ENCODE measurements at places on chromosomes 6 and 20.

- no peak for DNase-seq
Observed at GRCh38 chr6:45618259-45618658, 240.5 kb upstream of the SUPT3H start.

GRCh38 chr20:3732327-3733118 is at the start of gene HSPA12B:
Gene HSPA12B, plus strand, starts transcription at chr20:3732685. Its CDS starts 5,990 bp downstream, at chr20:3738675.
- DNase-seq = no peak

GRCh38 chr6:47836046-47836445 is 54.2 kb downstream of the OPN5 start:
- DNase-seq = no peak

DNA sequence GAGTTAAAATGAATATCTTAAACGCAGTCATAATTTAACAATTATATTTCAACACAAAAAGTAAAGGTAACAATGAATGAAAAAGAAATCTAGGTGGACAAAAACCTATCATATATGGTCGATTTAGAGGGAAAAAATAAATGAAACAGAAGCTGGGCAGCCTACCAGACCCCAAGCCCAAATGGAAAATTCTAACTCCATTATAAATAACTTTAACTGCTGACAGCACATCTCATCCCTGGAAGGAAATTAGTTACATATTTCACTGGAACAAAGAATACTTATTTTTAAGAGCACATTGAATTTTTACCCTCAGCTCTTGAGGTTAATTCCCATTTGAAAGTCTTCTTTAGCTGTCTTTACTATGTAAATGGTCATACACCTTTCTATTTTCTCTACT is 39.1 kb downstream of the COL12A1 start:
- no peak for DNase-seq

DNA sequence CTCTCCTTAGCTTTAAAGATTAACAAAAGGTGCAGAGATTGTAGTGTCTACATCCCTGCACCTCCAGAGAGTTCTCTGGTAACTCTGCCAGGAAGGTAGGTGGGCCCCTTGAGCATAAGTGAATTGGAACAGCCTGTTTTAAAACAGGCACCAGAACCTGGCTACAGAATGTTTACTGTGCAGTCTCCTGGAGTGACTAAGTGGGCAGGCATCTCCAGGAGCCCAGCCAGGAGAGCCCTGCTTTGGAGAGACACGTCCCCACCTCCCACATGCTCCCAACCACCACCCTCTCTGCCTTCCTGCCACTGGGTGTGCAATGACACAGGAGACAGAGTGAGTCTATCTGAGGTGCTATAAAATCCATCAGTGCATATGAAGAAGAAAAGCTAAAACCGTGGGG is 110.3 kb upstream of the EYA4 start:
- DNase-seq = peak; percentile 72

DNA sequence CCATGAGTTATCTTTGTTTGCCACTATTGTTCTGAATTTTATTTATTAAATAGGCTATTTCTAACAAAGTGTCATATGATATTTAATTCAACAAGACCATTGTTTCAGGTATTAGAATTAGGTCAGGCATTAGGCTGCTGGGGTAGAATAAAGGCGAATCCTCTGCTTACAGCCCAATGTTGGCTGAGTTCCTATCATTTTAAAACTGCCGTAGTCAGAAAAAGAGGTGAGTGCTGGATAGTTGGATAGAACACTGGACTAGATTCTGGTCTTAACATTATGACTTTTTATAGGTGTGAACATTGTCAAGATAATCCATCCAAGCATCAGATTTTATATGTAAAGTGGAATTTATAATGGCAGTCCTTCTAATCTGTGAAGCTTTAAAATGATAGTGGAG is 6.3 kb downstream of the RIMS1 start:
- DNase-seq = no peak

- no peak for DNase-seq
Observed at GRCh38 chr20:51608061-51608460, 65.5 kb upstream of the NFATC2 start.

DNA sequence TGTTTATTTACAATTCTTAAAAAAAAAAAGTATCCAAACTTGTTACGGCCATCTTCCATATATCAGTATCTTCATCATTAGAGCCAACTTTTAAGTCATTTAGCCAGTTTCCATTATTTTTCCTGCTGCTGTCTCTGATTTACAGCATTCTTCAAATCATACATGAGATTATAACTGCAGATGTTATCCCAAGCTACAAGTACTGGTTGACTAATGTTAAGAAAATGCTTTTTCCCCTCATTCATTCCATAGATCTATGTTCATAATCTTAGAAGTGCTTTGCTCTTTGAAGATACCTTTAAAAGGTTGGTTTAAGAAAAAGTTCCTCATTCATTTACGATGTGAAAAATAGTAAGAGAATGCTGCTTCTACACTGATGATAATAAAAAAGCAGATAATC is 158.7 kb downstream of the RNGTT start:
- peak; percentile 17 for DNase-seq

GRCh38 chr20:38369389-38369788 is 23.1 kb downstream of the LBP start:
- DNase-seq = no peak

GRCh38 chr20:42613076-42613475 is 576.6 kb downstream of the PTPRT start:
- no peak for DNase-seq

GRCh38 chr6:132279592-132280139 is 121.6 kb downstream of the MOXD1 start:
- DNase-seq = peak; percentile 85

- peak; percentile 58 for DNase-seq
Observed at GRCh38 chr6:36353411-36353915, 16.8 kb upstream of the BNIP5 start.

GRCh38 chr6:42179261-42179944 is 6.2 kb downstream of the GUCA1A start:
- no peak for DNase-seq

DNA sequence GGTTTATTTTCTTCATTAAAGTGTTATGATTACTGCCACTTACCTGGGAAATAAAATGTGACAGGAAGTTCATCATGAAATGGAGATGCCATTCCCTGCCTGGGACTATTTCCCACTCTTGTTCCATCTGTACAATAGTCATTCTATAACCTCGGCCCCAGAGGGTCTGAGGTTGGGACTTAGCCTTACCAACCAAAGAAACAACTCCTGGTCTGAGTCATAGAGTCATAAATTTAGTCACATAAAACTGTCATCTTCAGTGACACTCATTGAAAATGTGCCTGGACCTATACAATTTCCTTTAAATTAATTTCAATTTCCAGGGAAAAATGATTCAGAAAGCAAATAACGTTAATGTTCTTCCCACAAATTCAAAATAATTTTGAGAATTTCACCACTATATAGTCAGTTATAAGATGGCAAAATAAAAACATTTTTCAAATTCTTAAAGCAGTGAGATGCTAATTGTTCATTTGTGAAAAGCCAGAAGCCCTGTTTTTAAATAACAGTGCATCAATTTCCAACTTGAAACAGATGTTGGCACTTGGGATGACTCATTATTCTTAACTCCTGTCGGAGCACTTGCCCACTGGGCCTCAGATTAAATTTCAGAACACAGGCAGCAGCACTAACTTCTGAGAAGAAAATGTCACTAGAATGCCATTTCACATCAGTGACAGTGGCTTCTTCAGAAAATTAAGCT is 201.2 kb upstream of the SMLR1 start:
- DNase-seq = peak; percentile 72

DNA sequence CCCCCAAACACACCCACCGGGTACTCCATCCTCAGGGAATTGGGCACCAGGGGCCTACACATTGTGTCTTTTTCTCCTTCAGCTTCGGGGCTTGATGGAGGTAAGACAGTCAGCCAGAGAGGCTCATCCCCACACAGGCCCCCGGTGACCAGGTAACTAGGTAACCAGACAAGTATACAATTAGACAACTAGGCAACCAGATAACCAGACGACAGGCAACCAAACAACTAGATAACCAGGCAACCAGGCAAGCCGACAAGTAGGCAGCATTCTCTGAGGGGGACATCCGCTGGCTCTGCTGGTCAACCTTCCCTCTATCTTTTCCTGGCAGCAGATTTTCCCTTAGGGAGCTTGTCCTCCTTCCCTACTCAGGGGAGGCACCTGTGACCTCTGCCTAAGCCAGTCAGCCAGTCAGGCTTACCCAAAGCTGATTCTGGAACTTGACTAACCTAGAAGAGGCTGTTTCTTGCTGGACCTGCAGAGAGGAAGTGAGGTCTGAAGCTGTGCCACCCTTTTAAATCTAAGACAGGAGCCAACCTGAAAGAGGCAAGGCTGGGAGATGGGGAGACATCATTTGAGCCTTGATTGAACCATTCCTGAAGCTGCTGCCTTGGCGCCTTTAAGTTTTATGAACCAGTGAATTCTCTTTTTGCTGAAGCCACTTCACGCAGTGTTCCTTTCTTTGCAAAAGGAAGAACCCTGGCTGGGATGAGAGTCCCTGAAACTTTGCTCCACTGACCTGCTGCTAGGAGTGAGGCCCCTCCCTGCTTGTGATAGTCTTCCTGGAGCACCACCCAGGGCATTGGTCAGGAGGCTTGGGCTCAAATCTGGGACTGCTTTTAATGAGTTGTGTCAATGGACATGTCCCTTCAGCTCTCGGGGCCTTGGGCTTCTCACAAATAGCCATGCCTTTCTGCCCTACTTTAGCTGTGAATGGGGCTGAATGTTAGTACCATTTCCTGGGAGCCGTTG is 96.4 kb upstream of the RNF24 start:
- DNase-seq = no peak

- DNase-seq = peak; percentile 73
Observed at GRCh38 chr6:42692137-42692911, 30.1 kb downstream of the PRPH2 start.

DNA sequence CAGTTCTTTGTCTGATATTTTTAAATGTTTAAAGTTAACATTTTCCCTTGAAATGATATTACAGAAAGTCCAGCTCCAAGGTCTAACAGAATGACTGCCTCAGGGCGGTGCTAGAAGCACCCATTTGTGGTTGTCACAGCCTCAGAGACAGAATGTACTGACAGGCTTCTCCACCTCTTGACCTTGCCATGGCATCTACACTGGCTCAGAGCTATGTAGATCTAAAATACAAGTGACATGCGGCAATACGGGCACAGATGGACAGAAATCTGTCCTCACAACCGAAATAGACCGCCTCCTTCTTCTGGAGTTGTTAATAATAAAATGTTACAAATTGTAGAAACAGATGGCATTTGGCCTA is 167.2 kb upstream of the THEMIS start:
- no peak for DNase-seq

GRCh38 chr6:107490566-107491137 is 735 bp downstream of the SOBP start:
- DNase-seq = no peak

GRCh38 chr6:8441452-8441851 is 6.1 kb upstream of the SLC35B3 start:
- DNase-seq = no peak

GRCh38 chr6:34514593-34515472 is 41.3 kb downstream of the SPDEF start:
- DNase-seq = peak; percentile 37

GRCh38 chr6:118589649-118590365 is 41.7 kb downstream of the PLN start:
- no peak for DNase-seq

DNA sequence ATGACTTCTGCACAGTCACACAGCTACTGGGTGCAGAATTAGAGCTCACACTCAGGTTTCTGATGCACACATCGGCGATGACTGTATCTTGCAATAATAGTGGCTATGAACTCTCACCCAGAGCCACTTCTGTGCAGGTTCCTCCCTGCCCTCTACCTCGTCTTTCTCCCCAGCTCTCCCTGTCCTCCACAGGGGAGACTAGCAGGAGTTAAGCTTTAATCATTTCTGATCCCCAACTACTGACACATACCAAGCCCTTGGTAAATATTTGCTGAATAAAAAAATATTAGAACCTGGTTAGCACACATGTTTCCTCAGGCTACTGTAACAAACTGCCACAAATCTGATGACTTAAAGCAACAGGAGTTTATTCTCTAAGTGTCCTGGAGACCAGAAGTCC is 222.7 kb upstream of the FOXA2 start:
- no peak for DNase-seq

- no peak for DNase-seq
Observed at GRCh38 chr6:127952831-127953230, 52.0 kb upstream of the THEMIS start.

DNA sequence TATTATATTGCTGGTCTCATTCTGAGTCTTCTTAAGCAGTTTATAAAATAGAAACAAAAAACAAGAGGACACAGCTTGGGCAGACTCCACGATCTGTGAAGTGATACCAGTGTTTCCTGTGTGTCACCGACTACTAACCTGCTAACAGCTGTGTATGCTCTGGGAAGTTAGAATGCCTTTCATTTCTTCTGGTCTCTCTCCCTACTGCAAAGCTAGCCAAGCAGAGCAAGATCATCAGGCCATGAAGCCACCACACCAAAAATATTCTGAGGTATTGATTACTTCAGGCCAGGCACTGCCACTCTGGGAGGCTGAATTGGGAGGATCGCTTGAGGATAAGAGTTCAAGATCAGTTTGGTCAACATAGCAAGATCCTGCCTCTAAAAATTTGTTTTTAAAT is 46.9 kb upstream of the SMIM29 start:
- DNase-seq = no peak

- DNase-seq = no peak
Observed at GRCh38 chr20:10635476-10636208, 38.2 kb downstream of the JAG1 start.

DNA sequence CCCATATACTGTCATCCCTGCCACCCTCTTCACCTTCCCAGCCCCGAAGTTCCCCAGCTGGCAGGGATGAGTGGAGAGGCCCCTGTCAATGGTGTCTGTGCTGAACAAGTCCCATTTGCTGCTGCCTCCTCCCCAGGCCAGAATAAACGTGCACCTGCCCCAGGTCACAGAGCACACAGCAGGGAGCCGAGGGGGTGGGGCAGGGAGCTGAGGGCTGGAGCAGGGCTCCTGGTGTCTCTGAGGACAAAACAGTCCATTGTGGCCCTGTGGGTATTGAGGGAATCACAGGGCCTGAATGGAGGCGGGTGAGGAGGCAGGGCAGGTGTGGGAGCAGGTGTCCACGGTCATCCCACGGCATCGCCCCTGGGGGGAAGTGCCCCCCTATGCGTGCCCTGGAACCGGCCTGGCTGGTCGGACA is 55.8 kb downstream of the SNAI1 start:
- no peak for DNase-seq

GRCh38 chr6:143652841-143653331 is 24.9 kb upstream of the PHACTR2 start:
- no peak for DNase-seq

DNA sequence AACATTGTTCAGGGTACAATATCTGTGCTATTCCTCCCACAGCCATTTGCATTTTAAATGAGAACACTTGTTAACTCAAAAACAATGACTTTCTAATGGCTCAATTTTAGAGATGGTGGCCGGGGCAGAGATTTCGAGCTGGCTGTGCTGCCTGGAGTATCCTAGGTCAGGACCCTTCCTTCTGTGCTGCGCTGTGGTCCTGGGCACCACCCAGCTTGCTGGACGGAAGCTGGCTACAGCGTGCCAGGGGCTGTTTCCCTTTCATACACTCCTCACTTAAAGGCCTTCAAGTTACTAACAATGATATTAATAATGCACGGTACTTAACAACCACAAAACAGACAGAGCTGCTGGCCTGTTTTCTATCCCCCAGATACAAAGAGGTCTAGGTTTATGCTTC is 194.4 kb upstream of the CST7 start:
- DNase-seq = no peak
